Ovary (tissue), 10 donors: ENCODE measurements at places on chromosomes 4 and X. TPM values are rescaled to one million over a fixed set of nuclear protein-coding genes. Genes with fewer than 3 reads are reported as not detected.

DNA sequence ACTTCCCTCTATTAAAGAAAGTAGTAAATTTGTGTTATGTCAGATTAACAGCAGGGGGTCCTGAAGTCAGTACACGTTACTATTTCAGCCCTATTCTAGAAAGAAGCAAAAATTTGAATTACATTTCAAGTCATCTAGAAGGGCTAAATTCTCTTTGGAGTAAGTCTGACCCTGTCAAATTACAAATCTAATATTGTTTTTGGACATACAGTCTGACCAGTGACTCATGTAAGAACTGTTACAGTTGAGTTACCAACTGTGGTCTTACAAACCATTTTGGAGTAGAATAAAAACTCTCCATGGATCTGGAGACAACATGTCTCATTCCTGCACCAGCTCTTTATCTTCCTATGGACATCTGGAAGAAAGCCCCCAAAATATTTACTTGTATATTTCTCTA, 36.0 kb upstream of the GYPA start:
- H3K36me3 ChIP-seq = no peaks in the 10 kb centered on the region
- peaks cover 1% of the 10 kb centered on the region for H3K4me1 ChIP-seq
- H3K4me3 ChIP-seq = no peak overlapping the region
- H3K27me3 ChIP-seq = no peaks in the 10 kb centered on the region

PNMA6A gene
- polyA plus RNA-seq = 0.80 TPM

MID1IP1 gene
- 60.4 TPM for polyA plus RNA-seq

DNA sequence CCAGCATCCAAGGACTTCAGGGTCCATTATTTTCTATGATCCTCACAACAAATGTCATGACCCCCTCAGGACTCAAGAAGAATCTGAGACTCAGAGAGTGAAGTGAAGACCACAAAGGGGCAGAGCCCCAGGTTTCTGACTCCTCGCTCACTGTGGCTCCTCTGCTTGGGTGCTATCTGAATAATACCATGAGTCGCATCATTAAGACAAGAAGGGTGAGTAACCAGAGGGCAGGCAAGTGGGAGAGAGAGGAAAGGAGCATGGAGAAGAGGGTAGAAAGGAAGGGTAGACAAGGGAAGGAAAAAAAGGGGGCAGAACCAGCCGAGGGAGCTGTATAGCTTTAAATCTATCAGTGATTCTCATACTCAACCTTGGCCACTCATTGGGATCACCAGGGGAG, 15.5 kb upstream of the HSD17B10 start:
- no peaks in the 10 kb centered on the region for H3K36me3 ChIP-seq
- no peak overlapping the region for H3K4me3 ChIP-seq
- no peak overlapping the region for H3K27ac ChIP-seq
- no peaks in the 10 kb centered on the region for H3K27me3 ChIP-seq
- H3K4me1 ChIP-seq = no peaks in the 10 kb centered on the region
- no peak for DNase-seq

GRCh38 chr4:14277505-14277904, 650.0 kb upstream of the BOD1L1 start:
- no peaks in the 10 kb centered on the region for H3K27me3 ChIP-seq
- no peak overlapping the region for H3K4me3 ChIP-seq
- no peaks in the 10 kb centered on the region for H3K4me1 ChIP-seq
- H3K36me3 ChIP-seq = no peaks in the 10 kb centered on the region
- H3K27ac ChIP-seq = no peak overlapping the region

- no peak for DNase-seq
- no peaks in the 10 kb centered on the region for H3K36me3 ChIP-seq
- no peak overlapping the region for H3K4me3 ChIP-seq
- H3K4me1 ChIP-seq = no peaks in the 10 kb centered on the region
- H3K27ac ChIP-seq = no peak overlapping the region
These were observed 30.5 kb upstream of the ACSL1 start for GRCh38 chr4:184856277-184856609.

STATH gene
- not detected for polyA plus RNA-seq

DNA sequence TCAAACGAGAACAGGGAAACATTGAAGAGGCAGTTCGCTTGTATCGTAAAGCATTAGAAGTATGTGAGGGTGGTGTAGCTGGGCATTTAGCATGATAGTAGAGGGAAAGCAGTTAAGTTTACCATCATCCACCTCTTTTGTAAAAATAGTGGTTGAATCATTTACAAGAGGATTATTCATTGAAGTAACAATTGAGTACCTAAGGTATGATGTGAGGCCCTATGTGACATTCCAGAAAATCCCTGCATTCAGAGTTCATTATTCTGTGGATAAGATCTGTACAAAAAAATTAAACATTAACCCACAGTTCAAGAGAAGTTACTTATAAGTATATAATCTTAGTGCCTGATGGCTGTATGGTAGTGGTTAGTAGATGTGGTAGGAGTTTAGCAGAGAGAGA, 22.2 kb upstream of the GCNA start:
- H3K27me3 ChIP-seq = no peaks in the 10 kb centered on the region
- no peaks in the 10 kb centered on the region for H3K36me3 ChIP-seq
- no peaks in the 10 kb centered on the region for H3K4me1 ChIP-seq
- DNase-seq = no peak
- H3K27ac ChIP-seq = no peak overlapping the region
- no peak overlapping the region for H3K4me3 ChIP-seq

GRCh38 chr4:140793291-140793690, 37.1 kb upstream of the TBC1D9 start:
- no peaks in the 10 kb centered on the region for H3K27me3 ChIP-seq
- DNase-seq = no peak
- H3K36me3 ChIP-seq = no peaks in the 10 kb centered on the region
- H3K4me3 ChIP-seq = no peak overlapping the region
- H3K4me1 ChIP-seq = no peaks in the 10 kb centered on the region
- no peak overlapping the region for H3K27ac ChIP-seq

PRICKLE3 gene
- 5.5 TPM for polyA plus RNA-seq

- H3K36me3 ChIP-seq = no peaks in the 10 kb centered on the region
- H3K27ac ChIP-seq = no peak overlapping the region
- DNase-seq = no peak
- no peaks in the 10 kb centered on the region for H3K4me1 ChIP-seq
These were observed 132.1 kb upstream of the SLC4A4 start for GRCh38 chr4:71206763-71207162.

GABRG1 gene
- 0.77 TPM for polyA plus RNA-seq

GRCh38 chrX:10190367-10190766, 33.6 kb downstream of the CLCN4 start:
- no peaks in the 10 kb centered on the region for H3K4me1 ChIP-seq
- H3K36me3 ChIP-seq = no peaks in the 10 kb centered on the region
- H3K27me3 ChIP-seq = no peaks in the 10 kb centered on the region
- H3K4me3 ChIP-seq = no peak overlapping the region

FGFBP2 gene
- 2.2 TPM for polyA plus RNA-seq

DNA sequence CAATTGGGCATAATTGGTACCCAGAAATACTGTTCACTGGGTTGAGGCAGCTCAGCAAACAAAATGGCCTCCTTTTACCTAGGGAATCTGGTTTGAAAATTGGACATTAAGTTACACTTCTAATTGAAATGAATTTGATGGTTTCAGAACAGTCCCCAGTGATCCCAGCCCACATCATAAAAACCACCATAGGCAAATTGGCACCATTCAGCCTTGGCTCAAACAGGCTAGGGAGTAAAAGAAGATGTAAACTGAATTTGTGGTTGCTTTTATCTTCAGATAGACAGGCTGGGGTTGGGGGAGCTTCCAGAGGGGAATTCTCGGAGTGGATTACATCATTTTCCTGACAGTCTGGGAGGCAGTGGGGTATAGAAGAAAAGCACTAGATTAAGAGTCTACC, 576.5 kb downstream of the MID1IP1 start:
- no peaks in the 10 kb centered on the region for H3K36me3 ChIP-seq
- no peak overlapping the region for H3K4me3 ChIP-seq
- no peak for DNase-seq
- no peaks in the 10 kb centered on the region for H3K4me1 ChIP-seq
- no peaks in the 10 kb centered on the region for H3K27me3 ChIP-seq

DNA sequence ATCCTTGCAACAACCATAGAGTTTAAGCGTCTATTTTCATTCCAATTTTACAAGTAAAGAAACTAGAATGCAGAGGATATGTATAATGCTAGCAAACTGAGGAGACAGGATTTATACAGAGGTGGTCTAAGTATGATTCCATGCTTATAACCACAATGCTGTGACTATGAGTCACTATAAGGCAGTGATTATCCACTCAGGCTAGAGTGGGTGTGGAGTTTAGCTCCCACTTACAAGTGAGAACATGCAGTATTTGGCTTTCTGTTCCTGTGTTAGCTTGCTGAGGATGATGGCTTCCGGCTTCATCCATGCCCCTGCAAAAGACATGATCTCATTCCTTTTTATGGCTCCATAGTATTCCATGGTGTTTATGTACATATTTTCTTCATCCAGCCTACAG, 41.6 kb upstream of the EDA2R start:
- H3K27ac ChIP-seq = no peak overlapping the region
- H3K36me3 ChIP-seq = no peaks in the 10 kb centered on the region
- no peaks in the 10 kb centered on the region for H3K27me3 ChIP-seq
- H3K4me3 ChIP-seq = no peak overlapping the region
- DNase-seq = no peak

USP17L11 gene
- not detected for polyA plus RNA-seq

PCDH18 gene
- polyA plus RNA-seq = 26.5 TPM

PCYT1B gene
- 4.8 TPM for polyA plus RNA-seq

DNA sequence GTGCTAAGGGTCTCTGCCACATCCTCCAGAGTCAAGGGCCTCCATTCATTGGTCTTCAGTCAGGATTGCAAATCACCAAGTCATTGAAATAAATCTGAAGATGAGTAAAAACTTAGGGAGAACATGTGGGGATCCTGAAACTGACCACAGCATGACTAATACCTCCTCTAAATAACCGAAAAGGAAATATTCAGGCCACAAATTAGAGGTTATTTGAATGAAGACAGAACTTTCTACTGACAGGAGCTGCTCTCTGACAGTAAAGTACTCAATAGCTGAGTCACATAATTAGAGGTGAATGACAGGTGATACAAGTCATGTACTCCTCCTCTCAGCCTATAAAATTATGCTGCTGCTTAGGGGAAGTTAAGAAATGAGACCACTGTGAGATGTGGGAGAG, 240.2 kb upstream of the F9 start:
- no peak overlapping the region for H3K27ac ChIP-seq
- no peaks in the 10 kb centered on the region for H3K36me3 ChIP-seq
- no peak overlapping the region for H3K4me3 ChIP-seq

DNA sequence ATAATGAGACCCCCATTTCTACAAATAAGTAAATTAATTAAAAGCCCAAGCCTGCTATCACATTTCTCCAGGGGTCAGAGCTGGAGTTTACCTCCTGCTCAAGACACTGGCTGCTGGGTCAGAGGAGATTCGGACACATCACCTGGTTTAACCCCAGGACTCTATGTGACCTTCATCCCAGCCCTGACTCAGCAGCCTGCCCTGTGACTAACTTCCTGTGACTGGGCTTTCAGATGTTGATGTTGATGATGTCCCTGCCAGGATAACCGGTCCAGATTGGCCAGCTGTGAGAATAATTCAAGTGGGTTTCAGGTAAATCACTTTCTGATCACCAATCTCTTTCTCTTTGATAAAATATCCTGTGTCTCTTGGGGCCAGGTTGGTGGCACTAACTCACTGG, 102.4 kb upstream of the MAML3 start:
- H3K4me3 ChIP-seq = no peak overlapping the region
- H3K27ac ChIP-seq = no peak overlapping the region
- no peak for DNase-seq
- no peaks in the 10 kb centered on the region for H3K27me3 ChIP-seq

- H3K4me1 ChIP-seq = no peaks in the 10 kb centered on the region
- no peak overlapping the region for H3K4me3 ChIP-seq
- DNase-seq = no peak
- no peak overlapping the region for H3K27ac ChIP-seq
- H3K36me3 ChIP-seq = no peaks in the 10 kb centered on the region
These were observed 201.7 kb upstream of the AFF2 start for GRCh38 chrX:148298737-148299136.

GRCh38 chr4:53494851-53495250, 96.4 kb downstream of the LNX1 start:
- H3K4me3 ChIP-seq = no peak overlapping the region
- peaks cover 20% of the 10 kb centered on the region for H3K4me1 ChIP-seq
- no peak overlapping the region for H3K27ac ChIP-seq
- no peaks in the 10 kb centered on the region for H3K36me3 ChIP-seq
- DNase-seq = no peak

EPGN gene
- polyA plus RNA-seq = 0.40 TPM

DNA sequence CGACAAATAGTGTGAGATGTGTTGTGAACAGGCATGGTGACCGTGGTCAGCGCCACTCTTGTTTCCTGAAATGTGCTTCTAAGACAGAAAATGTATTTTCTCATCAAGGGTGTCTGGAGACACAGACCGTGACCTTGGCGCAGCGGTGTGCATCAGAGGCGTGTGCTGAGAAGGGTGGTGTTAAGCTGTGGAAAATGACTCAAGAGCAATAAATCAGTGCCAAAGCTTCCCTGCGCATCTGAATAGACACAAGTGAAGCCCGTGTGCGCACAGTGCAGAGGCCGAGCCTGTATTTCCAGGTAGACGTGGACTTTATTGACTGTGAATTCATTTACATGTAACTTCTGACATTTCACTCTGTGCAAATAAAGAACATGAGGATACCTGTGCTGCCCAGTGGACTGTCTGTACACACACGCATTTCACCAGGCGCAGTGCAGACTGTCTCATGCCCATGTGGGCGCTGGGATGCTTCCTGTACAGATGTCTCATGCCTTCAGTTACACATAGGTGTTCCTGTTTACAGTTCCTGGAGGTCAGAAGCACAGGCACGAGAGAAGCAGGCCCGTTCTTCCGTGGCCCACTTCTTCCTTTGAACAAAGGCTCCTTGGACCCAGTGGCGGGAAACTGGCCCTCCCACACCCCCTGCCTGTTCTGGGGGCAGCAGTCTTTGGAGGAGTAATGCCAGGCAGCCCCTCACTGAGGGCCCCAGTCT, 31.9 kb downstream of the NSG1 start:
- H3K36me3 ChIP-seq = no peaks in the 10 kb centered on the region
- H3K27ac ChIP-seq = no peak overlapping the region
- no peaks in the 10 kb centered on the region for H3K27me3 ChIP-seq
- no peaks in the 10 kb centered on the region for H3K4me1 ChIP-seq
- H3K4me3 ChIP-seq = no peak overlapping the region

GRCh38 chr4:27154706-27155105, 294.1 kb downstream of the STIM2 start:
- H3K27ac ChIP-seq = no peak overlapping the region
- DNase-seq = no peak
- H3K4me1 ChIP-seq = no peaks in the 10 kb centered on the region

GRCh38 chr4:68310651-68311247, 39.1 kb downstream of the YTHDC1 start:
- H3K36me3 ChIP-seq = no peaks in the 10 kb centered on the region
- H3K27ac ChIP-seq = no peak overlapping the region
- H3K4me3 ChIP-seq = no peak overlapping the region
- DNase-seq = no peak
- H3K4me1 ChIP-seq = peaks cover 2% of the 10 kb centered on the region

SYN1 gene
- 12.6 TPM for polyA plus RNA-seq
